CD4-positive, alpha-beta T cell treated with Interleukin-15 for 1 hour (primary cell): ENCODE measurements at places on chromosomes 4 and X.

DNA sequence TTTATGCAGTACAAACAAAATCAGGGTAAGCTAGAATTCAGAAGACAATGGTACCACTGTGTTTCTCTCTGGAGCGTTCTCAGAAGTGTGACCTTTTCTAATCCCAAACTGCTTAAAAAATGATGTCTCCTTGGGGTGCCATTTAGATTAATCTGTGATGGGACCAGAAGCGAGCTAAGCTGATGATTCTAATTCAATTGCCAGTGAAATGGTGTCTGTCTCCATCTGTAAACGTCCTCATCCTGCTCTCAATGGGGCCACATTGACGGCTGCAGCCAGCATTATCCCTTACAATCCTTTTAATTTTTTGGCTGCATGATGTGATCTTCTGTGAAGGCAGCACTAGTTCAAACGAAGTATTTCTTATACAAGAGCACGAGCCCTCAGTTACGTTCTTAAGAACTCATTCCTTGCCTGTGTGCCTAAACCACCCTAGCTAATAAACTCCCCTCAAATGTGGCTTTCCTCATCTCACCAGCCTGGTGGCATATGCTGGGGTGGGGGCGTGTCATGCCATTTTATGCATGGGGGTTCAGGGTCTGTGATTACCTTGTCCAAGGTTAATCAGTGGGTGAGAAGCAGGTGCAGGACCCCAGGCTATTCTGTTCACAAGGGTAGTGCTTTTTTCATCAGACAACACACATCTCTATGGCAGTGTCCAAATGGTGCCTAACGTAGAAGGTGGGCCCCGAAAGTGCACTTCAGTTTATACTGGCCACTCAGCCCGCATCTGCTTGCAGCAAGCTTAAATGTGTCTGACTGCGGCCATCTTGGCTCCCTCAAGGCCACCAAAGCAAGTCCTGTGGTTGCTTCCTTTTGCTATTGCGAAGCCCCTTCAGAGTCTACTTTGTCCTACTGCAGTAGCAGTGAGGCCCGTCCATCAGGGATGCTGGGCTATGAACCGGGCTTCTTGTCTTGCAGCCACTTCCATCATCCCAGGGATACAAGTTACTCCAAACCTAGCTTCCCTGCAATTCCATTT, 45.7 kb upstream of the SLC2A9 start:
- no peak for DNase-seq

DNA sequence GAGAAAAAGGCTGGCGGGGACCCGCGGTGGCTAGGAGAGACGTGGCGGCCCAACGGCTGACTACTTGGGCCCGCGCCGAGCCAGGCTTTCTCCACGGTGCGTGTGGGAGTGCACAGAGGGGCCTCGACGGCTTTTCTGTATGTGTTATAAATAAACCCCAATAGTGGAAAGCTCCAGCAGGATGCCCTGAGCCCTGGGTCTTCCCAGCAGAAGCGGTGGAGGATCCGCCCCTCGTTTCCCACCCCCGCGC, 268 bp upstream of the PRRG1 start:
- DNase-seq: no peak

DNA sequence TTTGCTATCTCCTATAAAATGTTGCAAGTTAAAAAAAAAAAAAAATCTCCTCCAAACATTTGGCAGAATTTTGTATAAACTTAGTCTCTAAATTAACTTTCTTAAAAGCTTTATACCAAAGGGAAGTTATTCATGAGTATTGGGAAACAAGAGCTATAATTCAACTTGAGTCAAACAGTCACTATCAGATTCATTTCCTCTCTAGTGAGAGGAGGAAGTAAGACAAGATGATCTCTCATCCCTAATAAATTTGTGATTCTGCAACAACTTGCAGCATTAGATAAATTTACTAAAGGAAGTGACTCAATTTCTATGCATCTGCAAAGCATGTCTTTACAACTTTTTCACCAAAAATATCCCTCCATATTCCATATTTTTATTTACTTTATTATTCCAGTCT, 135.4 kb upstream of the GNPDA2 start:
- DNase-seq: no peak

DNA sequence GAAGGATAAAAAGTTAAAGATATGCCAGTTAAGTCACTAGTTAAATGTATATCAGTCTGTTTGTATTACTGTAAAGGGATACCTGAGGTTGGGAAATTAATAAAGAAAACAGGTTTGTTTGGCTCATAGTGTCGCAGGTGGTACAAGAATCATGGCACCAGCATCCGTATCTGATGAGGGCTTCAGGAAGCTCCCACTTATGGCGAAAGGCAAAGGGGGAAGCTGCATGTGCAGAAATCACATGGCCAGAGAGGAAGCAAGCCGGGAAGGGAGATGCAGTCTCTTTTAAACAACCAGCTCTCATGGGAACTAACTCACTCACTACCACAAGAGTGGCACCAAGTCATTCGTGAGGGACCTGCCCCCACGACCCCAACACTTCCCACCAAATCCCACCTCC, 91.9 kb upstream of the SH3RF1 start:
- DNase-seq: no peak

DNA sequence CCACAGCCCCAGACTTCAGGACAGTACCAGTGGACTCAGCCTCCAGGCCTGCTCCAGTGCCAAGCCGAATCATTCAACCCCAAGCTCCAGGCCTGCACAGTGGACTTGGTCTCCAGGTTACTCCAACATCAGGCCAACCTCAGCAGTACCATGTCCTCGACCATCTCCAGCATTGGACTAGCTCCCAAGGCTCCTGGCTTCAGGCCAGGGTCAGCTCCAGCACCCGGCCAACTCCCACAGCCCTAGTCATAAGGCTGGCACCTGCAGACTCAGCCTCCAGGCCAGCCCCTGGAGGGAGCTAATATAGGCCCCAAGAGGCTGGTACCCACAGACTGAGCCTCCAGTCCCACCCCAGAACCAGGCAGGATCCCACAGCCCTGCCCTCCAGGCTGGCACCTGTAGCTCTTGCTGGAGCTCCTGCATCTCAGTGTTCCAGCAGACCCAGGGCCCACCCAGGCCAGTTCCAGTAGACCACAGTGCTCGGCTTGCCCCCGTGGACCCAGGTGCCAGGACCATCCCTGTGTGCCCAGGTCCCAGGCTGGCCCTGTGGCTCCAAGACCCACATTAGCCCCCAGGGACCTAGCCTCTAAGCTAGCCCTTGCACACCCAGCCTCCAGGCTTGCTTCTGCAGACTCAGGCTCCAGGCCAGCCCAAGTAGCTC, 25.6 kb downstream of the ZMAT1 start:
- no peak for DNase-seq

GRCh38 chr4:139791681-139792080, 126.1 kb downstream of the MGST2 start:
- DNase-seq: no peak

DNA sequence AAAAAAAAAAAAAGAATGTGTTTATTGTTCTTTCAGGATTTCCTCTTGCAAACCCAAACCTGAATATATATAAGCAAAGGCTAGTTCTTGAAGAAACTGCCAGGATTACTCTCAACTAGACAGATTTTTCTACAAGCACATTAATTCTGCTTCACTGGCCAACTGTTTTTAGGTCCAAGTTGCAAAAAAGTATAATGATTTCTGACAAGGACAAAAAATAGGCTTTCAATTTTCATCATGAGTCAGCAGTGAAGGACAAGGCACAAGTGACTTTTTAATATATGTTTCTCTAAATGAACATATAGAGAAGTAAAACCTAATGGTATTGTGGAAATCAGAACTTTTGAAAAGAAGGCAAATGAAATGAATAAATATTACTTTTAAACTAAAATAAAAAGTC, 73.7 kb downstream of the ELOVL6 start:
- no peak for DNase-seq

DNA sequence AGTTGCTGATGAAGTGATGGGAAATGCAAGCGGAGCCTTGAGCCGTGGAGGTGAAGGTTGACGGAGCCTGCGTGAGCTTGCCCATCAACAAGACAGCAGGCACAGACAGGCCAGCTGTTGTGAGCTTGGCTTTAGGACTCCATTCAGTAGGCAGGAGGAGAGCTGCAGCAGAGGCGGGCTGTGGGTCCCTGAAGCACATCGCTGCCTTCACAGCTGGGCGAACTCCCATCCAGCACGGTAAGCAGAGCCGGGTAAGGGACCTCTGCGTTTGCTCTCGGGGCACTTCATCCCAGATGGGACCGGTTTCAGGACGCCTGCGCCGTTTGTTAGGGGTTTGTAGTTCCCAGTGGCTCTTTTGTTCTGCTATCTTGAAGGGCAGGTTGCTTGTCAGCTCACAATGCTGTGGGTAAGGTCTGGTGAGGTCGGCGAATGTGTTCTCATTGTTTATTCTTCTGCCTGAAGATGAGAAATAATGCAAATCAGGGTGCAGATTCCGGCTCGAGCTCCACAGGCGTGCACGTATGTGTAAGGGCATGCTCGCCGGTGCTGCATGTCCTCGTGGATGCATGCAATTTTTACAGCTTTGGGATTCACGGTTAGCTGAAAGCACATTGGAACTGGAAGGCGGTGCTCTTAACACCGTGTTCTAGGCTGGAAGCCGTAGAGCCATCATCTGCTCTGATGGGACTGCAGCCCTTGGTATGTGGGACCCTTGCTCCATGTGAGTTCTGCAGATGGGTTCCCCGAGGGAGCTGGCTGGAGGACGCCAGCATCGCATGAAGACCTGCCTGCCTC, 54.6 kb upstream of the CLDN34 start:
- no peak for DNase-seq

DNA sequence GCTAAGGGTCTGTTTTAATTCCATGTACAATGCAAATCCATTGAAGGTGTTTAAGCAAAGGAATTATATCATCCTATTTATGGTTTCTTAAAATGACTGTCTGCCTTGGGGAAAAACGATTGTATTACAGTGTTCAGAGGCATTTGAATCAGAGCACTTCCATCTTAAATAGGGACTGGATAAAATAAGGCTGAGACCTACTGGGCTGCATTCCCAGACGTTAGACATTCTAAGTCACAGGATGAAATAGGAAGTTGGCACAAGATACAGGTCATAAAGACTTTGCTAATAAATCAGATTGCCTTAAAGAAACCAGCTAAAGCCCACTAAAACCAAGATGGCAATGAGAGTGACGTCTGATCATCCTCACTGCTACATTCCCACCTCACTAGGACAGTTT, 1167.2 kb upstream of the PABPC4L start:
- DNase-seq: no peak

- DNase-seq: no peak
Observed at GRCh38 chr4:52993771-52994170, 131.7 kb downstream of the RASL11B start.

DNA sequence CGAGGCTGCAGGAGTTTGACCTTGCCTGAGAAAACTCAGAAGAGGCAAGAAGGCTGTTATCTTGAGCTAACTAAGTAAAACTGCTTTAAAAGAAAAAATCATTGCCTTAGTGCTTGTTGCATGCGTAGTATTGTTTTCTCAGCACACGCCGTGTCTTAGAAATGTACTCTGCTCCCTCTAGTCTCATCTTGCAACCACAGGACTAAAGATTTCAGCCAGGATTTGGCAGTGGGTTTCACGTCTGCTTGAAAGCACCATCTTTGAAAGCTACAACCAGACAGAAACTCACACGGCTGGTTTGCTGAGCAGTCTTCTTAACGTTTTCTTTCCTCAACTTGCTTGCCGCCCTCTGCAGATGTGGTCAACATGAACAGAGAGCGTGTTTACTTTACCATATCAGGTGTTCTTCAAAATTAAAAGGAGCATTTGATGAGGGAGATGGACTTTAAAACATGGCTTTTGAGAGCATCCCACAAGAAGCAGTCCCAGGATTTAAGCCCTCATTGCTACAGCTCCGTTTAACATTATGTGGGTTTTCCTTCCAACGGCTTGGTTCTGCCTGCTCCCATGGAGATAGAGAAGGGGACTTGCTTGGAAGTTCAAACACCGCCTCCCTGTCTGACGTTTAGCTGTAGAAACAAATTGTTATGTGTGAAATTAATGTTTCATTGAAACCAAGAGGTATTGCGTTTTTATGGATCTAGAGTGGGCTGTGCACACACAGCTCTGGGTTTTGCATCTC, 3.4 kb downstream of the SORCS2 start:
- no peak for DNase-seq

GRCh38 chrX:144738246-144738645, 509.1 kb upstream of the SPANXN1 start:
- DNase-seq: no peak

DNA sequence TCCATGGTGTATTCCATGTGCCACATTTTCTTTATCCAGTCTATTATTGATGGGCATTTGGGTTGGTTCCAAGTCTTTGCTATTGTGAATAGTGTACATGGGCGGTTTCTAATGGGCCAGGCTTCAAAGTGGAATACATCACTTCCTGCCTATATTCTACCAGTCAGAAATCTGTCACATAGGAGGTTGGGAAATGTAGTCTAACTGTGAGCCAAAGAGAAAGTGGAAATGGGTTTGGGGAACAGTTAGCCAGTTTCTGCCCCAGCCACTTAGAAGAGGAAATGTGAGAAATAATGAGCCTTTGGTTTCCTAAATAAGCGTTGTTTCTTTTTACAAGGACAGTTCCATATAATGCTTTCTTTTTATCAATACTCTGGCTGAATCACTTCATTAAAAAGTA, 85.1 kb upstream of the AP1S2 start:
- no peak for DNase-seq

DNA sequence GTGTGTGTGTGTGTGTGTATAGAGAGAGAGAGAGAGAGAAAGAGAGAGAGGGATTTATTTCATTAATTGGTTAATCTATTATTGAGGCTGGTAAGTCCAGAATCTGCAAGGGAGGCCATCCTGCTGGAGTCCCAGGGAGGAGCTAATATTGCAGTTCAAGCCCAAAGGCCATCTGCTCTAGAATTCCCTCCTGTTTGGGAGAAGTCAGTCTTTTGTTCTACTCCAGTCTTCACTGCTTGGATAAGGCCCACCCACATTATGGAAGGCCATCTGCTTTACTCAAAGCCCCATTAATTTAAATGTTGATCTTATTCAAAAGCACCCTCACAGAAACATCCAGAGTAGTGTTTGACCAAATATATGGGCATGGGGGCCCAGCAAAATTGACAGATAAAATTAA, 317.5 kb upstream of the RASGEF1B start:
- DNase-seq: no peak

DNA sequence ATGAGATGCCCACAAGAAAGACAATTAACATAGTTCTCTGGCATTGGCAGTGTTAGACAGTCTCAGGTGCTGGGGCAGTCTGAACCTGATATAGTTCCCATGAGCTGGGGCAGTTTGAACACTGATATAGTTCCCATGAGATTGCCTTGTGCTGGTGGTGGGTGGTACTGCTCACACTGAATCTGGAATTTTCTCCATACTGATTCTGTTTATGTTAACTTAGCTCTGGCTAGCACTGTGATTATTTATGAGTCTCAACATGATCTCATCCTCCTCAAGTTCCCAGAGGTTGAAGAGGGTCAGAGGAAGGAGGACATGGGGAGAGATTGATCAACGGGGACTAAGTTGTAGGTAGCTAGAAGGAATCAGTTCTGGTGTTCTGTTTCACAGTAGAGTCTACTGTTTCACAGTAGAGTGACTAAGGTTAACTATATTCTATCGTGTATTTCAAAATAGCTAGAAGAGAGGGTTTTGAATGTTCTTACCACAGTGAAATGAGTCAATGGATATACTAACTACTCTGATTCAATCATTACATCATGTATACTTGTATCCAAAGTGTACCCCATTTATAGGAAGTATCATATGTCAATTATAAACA, 379.9 kb downstream of the ADAM29 start:
- DNase-seq: no peak

- DNase-seq: no peak
Observed at GRCh38 chrX:119735467-119735866, 22.9 kb upstream of the SOWAHD start.
